ENCODE measurements at places on chromosomes 1 and 21. TPM values are rescaled to one million over a fixed set of nuclear protein-coding genes. Genes with fewer than 3 reads are reported as not detected.

The CAMTA1 gene
- total RNA-seq = 160 TPM

The RHBG gene
- total RNA-seq = not detected

The TMEM125 gene
- total RNA-seq = not detected

The MRAP gene
- total RNA-seq = not detected

The HTR1D gene
- 0.08 TPM for total RNA-seq

The IL6R gene
- 10.5 TPM for total RNA-seq

The CACHD1 gene
- total RNA-seq = 2.7 TPM

The SYTL1 gene
- 1.1 TPM for total RNA-seq

The ADAMTS5 gene
- total RNA-seq = 3.0 TPM

The TRABD2B gene
- total RNA-seq = 1.4 TPM

The CHI3L1 gene
- not detected for total RNA-seq

The TRNP1 gene
- total RNA-seq = 35.7 TPM

The PHF13 gene
- 6.8 TPM for total RNA-seq

The DLGAP3 gene
- 0.05 TPM for total RNA-seq

The S100A7 gene
- not detected for total RNA-seq

The PDZK1IP1 gene
- total RNA-seq = not detected

The AGBL4 gene
- total RNA-seq = 0.38 TPM

The TMEM50B gene
- 37.0 TPM for total RNA-seq

The TTC39A gene
- 25.7 TPM for total RNA-seq

The MROH7 gene
- 6.8 TPM for total RNA-seq

The RHD gene
- total RNA-seq = not detected

The NRAS gene
- 7.6 TPM for total RNA-seq

The DENND4B gene
- total RNA-seq = 44.6 TPM

The MKNK1 gene
- total RNA-seq = 43.5 TPM

The UBE2G2 gene
- 78.2 TPM for total RNA-seq
